ENCODE measurements at places on chromosomes 1 and 21. TPM values are rescaled to one million over a fixed set of nuclear protein-coding genes. Genes with fewer than 3 reads are reported as not detected.

The C1QC gene
- 49.2 TPM for polyA plus RNA-seq

The NPHS2 gene
- polyA plus RNA-seq = 0.67 TPM

The KCNJ10 gene
- polyA plus RNA-seq = 81.6 TPM

The EPHX1 gene
- polyA plus RNA-seq = 72.8 TPM

The NUF2 gene
- 12.5 TPM for polyA plus RNA-seq

The ARHGEF16 gene
- polyA plus RNA-seq = 1.7 TPM

All from spinal cord (tissue), 10 donors.